ENCODE measurements at places on chromosomes 6 and 20.

- DNase-seq = no peak
Measured at GRCh38 chr20:9397928-9398327, 116.5 kb upstream of the LAMP5 start.

DNA sequence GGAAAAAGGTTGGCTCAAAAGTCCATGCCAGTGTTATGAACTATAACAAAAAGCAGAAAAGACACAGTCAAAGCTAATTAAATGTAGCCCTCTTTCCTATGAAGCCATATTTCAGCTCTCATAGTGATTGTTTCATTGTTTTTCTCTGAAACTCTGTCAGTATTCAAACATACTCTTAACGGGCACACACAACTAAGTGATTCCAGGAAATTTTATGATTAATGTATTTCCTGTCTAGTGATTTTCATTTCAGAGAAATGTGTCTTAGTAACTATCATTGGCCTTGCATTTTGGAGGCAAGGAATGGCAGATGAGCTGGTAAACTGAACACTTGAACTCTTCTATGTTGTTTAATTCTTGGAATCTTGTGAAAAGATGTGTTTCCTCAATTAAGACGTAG is 68.0 kb downstream of the CLVS2 start:
- DNase-seq = no peak

- no peak for DNase-seq
Measured at GRCh38 chr20:54219751-54220426, 12.0 kb downstream of the PFDN4 start.

DNA sequence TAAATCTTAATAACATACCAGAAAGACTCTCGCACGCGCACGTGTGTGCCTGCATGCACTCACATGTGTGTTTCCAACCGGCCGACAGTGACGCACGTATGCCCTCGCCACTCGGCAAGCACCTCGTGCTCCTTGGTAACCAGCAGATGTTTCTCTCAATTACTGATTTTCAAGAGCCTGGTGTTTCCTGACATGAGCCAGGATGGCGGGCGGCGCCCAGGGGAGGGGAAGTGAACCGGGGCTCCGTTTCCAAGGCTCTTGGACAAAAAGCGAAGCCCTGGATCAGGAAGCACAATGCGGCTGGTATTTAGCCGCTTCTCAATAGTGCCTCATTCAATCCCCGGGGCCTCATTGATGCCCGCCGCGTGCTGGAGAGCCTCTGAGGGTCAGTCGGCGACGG is 37.7 kb downstream of the PMEPA1 start:
- no peak for DNase-seq

GRCh38 chr20:62618611-62619529 is 23.4 kb upstream of the SLCO4A1 start:
- no peak for DNase-seq

DNA sequence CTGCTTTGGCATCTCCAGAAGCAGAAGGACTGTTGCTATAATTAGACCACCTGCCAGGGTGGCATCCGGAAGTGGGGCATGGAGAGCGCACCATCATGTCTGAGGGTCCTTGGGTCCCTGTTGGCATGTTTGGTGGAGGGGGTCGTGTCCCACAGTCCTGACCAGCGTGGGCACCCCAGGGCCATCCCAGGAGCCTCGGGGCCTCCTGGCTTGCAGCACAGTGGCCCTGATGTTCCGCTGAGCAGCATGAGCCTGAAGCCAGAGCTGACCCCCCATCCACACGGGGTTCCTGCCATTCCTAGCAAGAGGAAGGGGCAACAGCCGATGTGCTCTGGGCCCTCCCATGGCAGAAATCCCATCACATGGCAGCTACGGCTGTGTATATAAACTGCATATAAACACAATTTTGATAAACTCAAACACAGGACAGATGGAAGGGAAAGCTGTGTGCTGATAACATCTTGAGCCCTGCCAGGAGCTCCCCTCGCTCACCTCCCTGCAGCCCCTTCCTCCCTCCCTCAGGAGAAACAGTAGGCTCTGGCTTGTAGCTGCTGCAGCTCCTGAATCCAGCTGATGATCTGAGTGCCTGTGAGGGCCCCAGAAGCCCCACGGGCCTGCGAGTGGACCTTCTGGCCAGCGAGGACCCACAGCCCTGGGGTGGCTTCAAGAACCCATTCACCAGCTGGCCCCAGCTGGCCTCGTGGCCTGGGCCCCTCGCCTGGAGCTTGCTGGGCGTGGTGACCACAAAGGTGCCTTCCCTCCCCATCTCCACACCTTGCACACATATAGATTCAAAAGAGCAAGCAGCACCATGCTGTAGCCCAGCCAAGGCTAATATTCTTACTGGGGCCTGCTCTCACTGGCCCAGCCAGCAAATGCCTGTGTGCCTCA is 321.6 kb downstream of the CDH4 start:
- DNase-seq = no peak

- DNase-seq = no peak
Measured at GRCh38 chr20:20859510-20859909, 147.1 kb upstream of the RALGAPA2 start.

DNA sequence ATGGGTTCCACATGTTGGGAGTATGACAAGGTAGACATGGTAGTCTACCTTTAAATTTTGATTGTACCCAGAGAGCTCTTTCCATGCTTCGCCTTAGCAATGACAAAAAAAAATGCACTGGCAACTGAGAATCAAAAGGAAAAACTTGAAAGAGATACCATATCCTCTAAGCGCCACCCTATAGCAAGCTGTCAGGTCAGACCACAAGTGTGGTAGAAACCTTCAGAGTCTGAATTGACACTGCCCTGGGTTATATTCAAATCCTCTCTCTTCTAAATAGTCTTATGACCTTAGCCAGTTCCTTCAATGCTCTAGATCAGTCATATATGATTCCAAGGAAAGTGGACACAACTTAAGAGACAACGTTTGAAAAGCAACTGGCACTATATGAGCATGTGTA is 45.6 kb upstream of the SMLR1 start:
- no peak for DNase-seq

DNA sequence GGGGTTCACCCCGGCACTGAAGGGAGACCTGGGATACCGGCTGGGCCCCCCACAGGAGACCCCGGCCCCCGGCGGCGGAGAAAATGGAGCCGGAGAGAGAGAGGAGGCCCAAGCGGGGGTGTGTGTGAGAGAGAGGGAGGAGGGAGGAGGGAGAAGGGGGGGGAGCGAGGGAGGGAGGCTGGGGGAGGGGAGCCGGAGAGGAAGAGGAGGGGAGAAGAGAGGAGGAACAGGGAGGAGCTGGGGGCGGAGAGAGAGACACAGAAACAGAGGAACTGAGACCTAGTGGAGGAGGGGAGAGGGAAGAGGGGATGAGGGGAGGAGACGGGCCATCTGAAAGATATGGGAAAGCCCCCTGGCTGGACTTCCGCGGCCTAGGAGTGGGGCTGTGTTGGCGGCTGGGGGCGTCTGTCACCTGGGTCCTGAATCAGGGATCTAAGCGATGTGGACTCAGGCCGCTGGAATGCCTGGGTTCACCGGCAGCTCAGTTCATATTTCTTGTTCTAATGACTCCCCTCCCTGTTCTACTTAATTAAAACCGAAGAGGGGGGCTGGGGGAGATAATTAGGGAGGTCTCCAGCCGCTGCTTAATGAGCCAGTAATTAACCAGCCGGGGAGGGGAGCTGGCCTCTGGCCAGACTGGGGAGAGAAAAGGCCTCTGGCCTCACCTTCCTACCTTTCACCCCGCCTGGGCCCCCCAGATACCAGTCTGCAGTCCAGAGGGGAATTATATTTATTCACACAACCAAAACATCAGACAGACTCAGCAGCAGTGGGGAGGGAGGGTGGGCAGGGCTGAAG is at the start of gene PBX2:
TSS of gene PBX2 (minus strand) at position 149 of the 798 bp plus-strand sequence. CDS start 287 bp downstream, outside the sequence.
- DNase-seq = peak; percentile 38

- no peak for DNase-seq
Measured at GRCh38 chr6:85810558-85810957, 167.9 kb upstream of the SYNCRIP start.

GRCh38 chr20:58523072-58523970 is 8.1 kb upstream of the APCDD1L start:
- DNase-seq = no peak

DNA sequence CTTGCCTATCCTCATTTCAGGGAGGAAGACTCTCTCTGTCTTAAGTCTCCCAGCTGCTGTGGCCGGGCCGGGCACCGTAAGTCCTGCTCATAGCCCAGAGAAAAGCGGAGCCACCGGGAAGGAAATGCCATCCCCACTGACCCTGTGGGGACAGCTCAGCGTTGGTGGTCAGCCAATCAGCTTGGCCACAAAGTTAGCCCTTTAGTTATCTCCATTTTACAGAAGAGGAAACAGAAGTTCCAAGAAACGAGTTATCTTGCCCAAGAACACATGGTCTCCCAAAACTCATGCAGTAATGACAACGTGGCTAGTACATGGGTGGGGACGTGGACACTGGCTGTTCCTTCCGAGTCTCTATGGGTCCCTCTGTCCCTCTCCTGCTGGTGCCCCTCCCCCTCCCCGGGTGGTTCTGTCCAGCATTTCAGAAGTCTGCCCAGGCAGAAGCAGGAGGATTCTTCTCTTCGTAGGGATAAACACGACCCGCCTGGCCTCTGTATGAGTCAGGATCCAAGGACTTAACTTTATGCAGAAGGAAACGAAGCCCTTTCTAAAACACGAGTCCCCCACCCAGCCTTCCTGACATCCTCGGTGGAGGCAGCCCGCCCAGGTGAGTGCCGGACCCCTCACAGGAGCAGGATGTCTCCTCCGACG is 273.8 kb downstream of the CDH4 start:
- DNase-seq = no peak

- DNase-seq = no peak
Measured at GRCh38 chr20:15654208-15654649, 919.0 kb downstream of the KIF16B start.

DNA sequence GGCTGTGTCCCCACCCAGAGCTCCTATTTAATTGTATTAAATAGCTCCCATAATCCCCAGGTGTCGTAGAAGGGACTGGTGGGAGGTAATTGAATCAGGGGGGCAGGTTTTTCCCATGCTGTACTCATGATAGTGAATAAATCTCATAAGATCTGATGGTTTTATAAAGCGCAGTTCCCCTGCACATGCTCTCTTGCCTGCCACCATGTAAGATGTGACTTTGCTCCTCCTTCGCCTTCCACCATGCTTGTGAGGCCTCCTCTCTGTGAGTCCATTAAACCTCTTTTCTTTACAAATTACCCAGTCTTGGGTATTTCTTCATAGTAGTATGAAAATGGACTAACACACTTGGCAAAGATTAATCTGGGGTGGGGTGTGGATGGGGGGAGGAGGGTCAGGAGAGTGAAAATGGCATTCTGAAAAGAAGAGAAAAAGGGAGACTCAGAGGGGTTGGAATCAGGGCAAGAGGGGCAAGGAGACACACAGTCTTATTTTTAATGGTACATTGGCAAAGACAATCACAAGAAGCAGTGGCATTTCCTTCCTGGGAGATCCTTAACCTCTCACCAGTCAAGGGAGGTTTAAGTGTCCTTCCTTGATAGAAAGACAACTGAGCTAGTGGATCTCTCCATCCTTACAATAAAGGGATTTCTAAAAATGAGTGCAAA is 37.5 kb upstream of the NOX3 start:
- no peak for DNase-seq

DNA sequence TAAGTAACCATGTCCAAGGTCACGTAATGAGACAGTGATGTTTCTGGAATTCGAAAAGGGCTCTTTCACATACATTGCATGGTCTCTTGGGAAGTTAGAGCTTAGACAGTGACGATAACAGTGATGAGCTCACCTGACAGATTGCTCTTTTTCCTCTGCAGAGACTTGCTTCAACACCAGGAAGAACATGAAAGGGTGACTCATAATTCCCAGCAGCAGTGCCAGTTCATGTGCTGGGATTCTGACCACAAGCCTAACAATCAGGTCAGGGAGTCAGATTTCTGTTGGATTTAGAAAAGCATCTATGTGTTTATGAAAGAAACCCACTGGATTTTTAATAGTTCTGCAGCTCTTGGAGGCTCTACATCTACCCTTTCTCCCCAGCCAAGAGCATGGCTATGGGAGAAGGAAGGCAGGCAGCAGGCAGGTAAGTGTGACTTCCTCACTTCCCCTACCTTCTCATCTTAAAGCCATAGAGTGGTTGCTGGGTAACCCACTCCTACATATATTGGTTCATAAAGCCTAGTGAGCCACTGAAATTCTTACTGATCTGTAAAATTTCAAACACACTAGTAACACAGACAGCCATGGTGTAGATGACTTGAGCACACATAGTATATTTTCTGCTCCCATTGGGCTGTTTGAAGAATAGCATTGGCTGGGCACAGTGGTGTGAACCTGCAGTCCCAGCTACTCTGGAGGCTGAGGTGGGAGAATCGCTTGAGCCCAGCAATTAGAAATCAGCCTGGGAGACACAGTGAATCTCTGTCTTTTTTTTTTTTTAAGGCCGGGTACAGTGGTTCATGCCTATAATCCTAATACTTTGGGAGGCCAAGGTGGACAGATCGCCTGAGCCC is 44.4 kb upstream of the LOC128125822 start:
- peak; percentile 46 for DNase-seq

GRCh38 chr6:39839445-39839844 is 47.3 kb downstream of the DAAM2 start:
- DNase-seq = no peak

DNA sequence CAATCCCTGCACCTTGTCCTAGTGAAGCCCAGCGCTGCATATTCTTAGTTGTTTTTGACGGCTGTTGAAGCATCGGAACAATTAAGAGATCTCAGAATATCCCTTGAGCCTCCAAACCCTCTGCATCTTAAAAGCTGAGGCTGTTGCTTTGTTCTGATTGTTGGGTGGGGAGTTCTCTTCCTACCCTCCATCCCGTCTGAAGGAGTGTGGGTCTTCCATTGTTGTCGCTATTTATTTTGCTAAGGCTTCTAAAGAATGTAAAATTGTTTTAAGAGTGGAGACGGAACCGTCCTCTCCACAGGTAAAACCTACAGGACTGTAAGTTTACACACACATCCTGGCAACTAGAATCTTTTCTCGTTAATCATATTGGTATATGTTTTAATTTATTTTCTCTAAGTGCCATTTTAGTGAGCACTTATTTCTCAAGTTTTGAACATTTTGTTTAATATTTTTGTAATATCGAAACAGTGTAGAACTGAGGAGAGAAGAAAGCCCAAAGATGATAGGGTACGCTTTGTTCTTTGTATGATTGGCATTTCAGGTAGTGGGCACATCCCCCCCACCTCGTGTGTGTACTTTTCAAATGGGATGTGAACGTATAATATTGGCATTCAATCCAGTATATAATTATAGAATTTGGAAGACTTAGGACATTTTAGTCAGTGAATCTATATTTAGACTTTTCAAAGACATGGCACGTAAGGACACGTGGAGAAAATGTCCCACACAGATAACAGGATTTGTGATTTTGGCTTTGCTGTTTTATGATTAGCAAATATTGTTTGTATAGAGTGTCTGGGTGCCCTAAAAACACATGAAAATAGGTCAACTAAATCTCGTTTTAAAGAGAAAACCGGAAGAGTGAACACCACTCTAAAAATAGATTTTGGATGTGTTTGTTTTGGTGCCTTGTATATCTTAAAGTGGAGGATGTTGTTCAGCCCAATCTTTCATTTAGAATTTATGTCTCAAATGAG is 1.3 kb downstream of the RNF146 start:
- DNase-seq = no peak

DNA sequence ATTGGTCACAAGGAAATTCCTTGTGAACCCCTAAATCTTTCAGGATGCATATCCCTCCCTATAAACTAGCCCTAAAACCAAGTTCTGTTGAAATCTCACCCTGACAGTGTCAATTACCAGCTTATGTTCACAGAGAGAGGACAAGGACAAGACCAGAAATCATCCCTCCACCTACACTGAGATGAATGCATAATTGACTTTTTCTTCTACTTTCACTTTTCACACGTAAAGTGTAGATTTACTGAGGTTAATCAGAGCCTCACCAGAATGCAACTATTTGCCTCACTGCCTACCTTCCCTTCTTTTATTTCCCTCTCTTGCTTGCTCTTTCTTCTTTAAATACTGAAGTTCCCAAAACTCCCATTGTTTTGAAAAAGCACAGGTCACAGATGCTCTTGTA is 15.3 kb upstream of the NKAIN2 start:
- no peak for DNase-seq

Measured in BJ (cell line).